Activated CD4-positive, alpha-beta memory T cell treated with anti-CD3 and anti-CD28 coated beads, Interleukin-2, amount 10 ng/mL, durations not matched to agents 7 days and 5 days (primary cell): ENCODE measurements at places on chromosomes 6 and 20. TPM values are rescaled to one million over a fixed set of nuclear protein-coding genes. Genes with fewer than 3 reads are reported as not detected.

The SMAP1 gene
- total RNA-seq, result 48.4 TPM

The ULBP3 gene
- total RNA-seq, result 2.2 TPM

The ATP6V1G2 gene
- 3.8 TPM for total RNA-seq

The FLRT3 gene
- total RNA-seq, result not detected
